ENCODE measurements at places on chromosomes 12 and 14.

DNA sequence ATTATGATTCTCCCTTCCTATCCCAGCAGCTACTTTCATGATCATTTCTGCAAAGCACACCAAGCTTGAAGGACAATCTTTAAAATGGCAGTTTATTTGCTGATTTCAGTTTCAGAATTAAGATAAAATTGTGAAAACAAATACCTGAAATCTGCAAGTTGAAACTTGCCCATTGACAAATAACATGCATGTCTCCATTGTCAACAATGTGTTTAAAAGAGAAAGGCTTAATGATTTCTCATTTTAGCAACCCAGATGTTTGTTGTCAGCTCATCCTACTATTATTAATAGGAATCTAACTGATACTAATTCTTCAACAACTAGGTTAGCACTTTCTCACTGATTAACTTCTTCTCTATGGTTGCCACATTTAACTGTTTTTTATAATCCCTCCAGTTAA is 474.6 kb downstream of the PRKD1 start:
- no peak for DNase-seq

DNA sequence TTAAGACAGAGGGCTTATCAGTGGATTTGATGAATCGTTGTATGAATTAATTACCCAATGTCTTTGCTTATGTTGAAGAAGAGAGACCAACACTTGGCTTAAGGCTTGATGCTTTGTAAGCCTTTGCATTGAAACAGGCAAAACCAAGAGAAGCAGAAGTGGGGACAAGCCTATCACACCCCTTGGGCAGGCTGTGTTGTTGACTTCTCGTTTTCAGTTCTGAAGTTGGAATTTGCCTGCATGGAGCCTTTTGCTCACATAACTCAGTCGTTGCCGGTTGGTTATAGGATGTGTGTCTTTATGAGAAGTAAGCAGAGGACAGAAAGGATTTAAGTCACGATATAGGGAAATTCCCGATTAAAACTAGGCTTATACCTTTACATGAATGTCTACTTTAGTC is 94.7 kb downstream of the CCDC92 start:
- no peak for DNase-seq

DNA sequence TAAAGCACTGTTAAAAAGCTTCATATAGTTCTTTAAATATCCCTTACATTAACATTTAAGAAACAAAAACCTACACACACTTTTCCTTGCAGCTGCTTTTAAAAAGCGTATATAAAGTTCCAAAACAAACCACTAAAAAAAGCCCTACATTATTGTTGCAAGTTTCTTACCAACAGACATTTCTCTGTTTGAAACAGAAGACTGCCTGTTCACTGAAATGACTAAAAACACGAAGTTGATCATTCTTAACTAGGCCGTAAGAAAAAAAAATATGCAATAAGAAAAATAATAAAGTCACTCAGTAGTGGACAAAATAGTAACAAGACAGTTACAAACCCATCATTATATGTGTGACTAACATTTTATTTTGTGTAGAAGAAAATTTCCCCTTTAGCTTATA is 37.3 kb downstream of the KIF21A start:
- DNase-seq = no peak

DNA sequence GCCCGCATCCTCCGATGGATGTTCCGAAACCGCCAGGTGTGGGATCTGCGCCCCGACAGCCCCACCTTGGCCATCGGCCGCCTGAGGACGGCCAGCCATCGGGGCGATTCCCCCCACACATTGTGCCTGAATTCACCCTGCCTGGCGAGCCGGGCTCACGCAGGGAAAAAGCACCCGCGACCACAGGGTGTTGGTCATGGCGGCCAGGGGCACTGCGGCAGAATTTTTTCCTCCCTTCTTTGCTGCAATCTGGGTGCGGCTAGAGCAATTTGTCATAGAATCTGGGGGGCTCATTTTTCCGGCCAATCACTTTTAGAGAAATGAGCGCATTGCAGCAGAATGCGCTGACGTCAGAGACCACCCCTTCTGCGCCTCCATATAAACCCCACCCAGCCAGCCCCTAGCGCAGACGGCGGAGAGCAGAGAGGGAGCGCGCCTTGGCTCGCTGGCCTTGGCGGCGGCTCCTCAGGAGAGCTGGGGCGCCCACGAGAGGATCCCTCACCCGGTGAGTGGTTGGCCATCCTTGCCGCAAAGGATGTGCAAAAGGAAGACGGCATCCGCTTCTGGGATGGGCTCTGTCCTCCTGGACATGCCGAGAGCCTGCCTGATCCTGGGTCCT is at the start of gene MEG3:
TSS of gene MEG3 (plus strand) at position 406 of the 619 bp plus-strand sequence.
- no peak for DNase-seq

- DNase-seq = no peak
Measured at GRCh38 chr12:120118321-120119061, 1.9 kb upstream of the RAB35 start.

DNA sequence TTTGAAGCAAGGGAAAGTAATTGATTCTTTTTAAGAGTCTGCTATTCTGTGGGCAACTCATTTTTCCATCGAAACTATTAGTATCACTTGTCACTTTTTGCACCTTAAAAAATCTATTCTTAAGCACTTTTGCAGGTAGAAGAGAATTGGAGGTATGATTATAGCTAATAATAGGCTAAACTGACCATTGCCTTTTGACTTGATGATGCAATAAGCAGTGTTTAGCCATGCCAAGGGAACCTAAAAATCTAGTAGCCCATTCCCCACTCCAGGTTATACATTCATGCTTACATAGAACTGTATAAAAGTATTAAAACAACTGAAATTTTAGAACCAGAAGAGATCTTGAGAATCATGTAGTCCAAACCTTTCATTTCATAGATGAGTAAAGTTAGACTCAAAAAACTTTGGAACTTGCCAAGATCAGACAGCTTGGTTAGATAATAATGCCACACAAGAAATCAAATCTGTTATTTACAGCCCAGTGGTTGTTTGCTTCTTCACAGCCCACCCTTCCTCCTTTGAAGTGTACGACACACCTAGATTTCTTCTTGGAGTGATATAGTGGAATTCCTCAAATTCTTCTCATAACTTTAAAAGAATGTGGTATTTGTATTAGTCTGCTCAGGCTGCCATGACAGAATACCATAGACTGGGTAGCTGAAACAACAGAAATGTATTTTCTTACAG is 21.7 kb upstream of the GARIN2 start:
- no peak for DNase-seq

GRCh38 chr14:25041484-25041883 is 8.5 kb downstream of the STXBP6 start:
- DNase-seq = no peak

- DNase-seq = no peak
Measured at GRCh38 chr14:26286081-26286912, 311.5 kb downstream of the NOVA1 start.
